ENCODE measurements at places on chromosomes 16 and 17.

DNA sequence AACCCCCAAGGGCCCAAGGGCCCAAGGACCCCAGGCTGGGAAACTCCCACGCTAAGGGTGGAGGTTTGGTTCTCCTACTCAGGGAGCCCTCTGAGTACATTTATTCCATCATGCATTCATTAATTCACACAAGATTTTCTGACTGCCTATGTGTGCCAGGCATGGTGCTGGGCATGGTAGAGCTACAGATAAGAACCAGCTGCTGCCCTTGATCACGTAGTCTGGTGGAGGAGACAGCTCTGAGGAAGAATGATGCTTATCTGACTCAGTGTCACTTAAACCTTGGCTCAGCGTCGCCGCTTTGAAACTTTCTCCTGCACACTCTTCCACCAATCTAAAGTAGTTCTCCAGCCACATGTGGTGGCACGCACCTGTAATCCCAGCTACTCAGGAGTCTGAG lies 3.6 kb upstream of the ARL4D start:
- DNase-seq, result no peak

DNA sequence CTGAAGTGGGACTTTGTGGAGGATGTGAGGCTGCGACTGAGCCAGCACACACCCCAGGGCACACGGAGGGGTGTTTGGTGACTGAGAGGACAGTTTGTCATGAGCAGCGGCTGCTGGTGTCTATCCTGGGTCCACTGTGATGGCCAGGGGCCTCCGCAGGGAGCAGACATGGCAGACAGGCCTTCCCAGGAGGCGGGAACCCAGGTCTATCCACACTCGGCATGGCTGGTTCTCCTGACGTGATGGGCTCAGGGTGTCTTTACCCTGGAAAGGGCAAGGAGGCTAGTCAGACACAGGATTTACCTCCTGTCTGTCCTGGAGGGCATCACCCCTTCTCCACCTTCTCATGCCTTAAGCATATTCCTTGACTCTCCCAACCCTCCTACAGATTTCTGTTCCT lies 671 bp upstream of the CD300C start:
- no peak for DNase-seq

- DNase-seq, result no peak
Observed at GRCh38 chr17:43211123-43211479, 574 bp upstream of the TMEM106A start.

DNA sequence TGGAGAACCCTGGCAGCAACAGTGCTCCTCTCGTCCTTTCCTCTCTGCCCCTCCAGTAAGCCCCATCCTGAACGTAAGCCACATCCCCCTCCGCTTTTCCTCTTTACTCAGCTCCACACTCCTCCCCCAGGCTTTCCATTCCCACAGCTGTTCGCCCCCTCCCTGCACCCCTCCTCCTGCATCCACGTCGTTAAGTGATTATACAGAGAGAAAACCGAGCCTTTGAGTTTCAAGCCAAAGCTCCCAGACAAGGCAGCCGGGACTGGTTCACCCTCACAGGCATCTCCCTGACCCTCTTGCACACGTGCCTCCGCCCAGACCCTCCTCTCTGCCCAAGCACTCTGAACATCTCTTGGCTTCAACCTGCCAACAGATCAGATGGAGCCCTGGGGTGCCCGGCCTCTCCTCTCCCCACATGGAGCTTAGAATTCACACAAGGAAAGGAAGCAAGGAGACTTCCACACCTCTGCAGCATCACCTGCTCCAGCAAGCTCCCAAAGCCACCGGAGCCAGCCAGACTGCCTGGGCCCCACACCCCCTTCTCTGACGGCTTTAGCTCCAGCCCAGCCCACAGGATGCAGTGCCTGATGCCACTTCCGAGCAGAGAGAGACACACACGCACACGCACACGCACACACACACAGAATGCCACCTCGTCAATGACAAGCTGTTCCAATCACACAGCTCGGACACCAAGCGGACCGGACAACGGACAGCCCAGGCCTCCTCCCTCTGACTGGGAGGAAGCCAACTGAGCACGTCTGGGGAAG lies 99.9 kb upstream of the CCL2 start:
- DNase-seq, result peak; percentile 51

DNA sequence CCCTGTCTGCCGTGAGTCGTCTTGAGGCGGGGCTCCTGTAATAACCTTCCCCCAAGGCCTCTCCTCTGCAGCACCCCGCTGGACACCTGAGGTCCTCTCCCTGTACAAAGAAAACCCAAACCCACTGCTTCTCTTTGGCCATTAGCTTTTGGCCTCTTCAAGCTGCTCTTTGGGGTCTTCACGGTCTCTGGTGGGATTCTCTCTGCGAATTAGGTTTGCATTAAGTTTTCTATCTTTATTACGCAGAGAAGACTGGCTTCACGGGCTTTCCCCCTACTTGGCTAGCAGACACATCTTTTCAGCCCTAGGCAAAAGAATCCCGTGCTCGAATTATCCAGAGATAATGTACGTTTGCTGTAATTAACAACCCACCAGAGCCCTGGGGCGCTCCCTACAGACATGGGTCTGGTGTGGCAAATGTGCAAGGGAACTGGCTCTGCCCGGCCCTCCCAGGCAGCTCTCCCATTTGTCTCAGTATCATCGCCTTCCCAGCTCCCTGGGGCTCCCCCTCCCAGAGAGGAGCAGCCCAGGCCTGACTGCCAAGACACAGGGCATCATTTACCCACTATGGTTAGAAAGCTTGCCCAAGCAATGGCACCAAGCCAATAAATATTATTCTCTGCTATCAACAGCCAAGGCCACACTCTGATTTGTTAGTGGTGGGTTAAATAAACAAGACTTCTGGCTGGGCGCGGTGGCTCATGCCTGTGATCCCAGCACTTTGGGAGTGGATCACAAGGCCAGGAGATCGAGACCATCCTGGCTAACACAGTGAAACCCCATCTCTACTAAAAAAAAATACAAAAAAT lies 24.7 kb upstream of the KLHDC4 start:
- DNase-seq, result no peak

- no peak for DNase-seq
Observed at GRCh38 chr16:10165643-10166042, 16.6 kb downstream of the GRIN2A start.

- DNase-seq, result no peak
Observed at GRCh38 chr16:72125635-72126428, 32.2 kb downstream of the DHX38 start.

GRCh38 chr16:85312642-85313525 lies 200.6 kb upstream of the CIBAR2 start:
- peak; percentile 70 for DNase-seq

- no peak for DNase-seq
Observed at GRCh38 chr17:81200695-81201580, 21.8 kb downstream of the CEP131 start.

- DNase-seq, result no peak
Observed at GRCh38 chr16:51030516-51030915, 120.6 kb downstream of the SALL1 start.

DNA sequence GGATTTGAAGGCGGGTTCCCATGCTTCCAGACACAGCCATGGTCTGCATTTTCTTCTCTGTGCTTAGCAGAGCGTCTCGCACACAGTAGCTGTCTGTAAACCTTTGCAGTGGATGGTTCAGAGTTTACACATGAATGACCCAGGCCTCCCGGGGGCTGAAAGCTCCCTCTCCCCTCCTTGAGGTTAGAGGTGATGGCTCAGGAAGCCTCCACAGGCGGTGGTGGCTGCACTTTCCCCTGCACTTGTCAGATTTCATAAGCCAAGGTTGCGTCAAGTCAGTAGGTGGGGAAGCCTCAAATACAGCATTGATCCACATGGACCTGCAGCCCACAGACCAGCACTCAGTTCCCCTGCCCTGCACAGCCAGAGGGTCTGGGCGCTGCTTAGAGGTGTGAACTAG lies 211.9 kb downstream of the KATNIP start:
- no peak for DNase-seq

DNA sequence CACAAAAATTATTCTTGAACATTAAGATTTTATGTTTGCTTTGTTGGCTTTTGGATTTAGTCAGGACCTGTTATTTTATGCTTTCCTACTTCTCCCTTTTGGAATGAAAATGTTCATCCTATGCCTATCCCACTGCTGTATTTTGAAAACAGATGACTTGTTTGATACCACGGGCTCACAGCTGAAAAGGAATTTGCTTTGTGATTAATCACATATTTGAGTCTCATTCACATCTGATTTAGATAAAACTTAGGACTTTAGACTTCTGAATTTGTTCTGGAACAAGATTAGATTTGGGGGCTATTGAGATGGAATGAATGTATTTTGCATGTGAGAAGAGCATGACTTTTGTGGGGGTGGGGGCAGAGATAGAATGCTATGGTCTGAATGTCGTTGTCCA lies 1012.6 kb downstream of the CDH11 start:
- DNase-seq, result no peak

GRCh38 chr16:85629326-85629725 lies 16.2 kb downstream of the GSE1 start:
- no peak for DNase-seq

GRCh38 chr17:68326681-68327080 lies 35.4 kb downstream of the ARSG start:
- no peak for DNase-seq

DNA sequence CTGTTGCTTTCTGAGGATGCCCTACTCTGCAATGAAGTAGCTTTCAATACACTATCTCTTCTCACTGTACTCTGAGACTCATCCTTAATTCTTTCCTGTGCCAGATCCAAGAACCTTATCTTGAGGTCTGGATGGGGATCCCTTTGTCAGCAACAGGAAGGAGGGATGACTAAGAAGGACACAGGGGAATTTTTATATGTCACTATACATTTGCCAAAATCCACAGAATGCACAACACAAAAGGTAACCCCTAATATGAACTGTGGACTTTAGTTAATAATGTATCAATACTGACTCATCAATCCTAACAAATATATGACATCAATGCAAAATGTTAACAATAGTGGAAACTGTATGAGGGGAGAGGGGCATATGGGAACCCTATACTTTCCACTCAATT lies 4.7 kb upstream of the RBBP6 start:
- no peak for DNase-seq

DNA sequence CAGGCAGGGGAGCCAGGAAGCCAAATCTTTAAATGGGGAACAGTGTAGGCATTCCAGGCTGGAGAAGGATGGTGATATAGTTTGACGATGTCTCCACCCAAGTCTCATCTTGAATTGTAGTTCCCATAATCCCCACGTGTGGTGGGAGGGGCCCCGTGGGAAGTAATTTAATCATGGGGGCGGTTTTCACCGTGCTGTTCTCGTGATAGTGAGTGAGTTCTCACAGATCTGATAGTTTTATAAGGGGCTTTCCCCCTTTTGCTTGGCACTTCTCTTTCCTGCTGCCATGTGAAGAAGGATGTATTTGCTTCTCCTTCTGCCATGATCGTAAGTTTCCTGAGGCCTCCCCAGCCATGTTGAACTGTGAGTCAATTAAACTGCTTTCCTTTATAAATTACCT lies 28.8 kb downstream of the GINS3 start:
- no peak for DNase-seq

GRCh38 chr16:21268236-21268635 lies 9.9 kb downstream of the CRYM start:
- no peak for DNase-seq

DNA sequence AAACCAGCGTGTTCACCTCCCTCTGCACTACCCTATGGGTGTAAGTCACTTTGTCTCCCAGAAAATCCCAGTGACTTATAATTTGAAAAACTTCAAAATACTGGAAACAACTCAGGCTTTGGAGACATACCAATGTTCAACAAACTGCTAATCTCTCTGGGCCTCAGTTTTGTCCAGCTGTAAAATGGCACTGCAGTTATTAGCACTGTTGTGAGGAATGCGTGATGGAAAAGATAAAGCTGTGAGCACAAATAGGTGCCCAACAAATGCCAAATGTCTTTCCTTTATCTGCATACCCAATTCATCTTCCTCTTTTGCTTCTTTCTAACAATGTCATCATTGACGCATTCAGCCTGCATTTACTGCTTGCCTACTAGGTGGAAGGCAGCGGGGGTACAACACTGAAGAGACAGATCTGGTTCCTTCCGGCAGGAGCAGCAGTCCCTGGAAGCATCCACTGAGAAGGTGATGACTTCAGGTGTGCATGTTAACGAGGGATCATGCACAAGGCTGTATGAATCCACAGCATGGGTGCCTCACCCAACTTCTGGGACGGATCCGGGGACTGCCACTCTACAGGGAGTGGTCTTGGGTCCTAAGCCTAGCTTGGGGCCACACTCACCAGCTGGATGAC lies 63.4 kb downstream of the CYTH1 start:
- no peak for DNase-seq

DNA sequence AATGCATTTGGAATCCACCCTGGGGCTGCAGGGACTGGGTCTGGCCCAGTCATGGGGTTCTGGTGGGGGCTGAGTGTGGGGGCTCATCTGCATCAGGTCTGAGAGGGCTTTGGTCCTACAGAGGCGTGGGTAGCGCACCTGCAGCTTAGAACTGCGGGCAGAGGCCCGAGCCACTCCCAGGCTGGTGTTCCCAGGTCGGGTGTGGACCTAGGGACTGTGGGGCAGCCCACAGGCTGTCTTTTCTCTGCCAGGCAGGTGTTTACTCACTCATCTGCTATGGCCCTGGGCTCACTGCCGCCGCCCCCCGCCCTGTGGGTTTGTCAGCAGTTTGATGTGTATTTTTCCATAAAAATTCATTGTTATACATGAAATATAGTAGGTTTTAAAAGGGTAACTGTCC lies 27.0 kb upstream of the DOC2B start:
- DNase-seq, result no peak

GRCh38 chr16:15976225-15976812 lies 26.9 kb downstream of the ABCC1 start:
- no peak for DNase-seq

- DNase-seq, result no peak
Observed at GRCh38 chr16:15676506-15676905, 26.5 kb downstream of the NDE1 start.

- no peak for DNase-seq
Observed at GRCh38 chr16:10598157-10598556, 17.8 kb upstream of the EMP2 start.

GRCh38 chr17:75499313-75500022 lies 15.9 kb downstream of the CASKIN2 start:
- no peak for DNase-seq

- DNase-seq, result no peak
Observed at GRCh38 chr17:57282296-57282695, 26.0 kb downstream of the MSI2 start.

- DNase-seq, result no peak
Observed at GRCh38 chr16:2388875-2389433, 40.3 kb upstream of the CCNF start.

DNA sequence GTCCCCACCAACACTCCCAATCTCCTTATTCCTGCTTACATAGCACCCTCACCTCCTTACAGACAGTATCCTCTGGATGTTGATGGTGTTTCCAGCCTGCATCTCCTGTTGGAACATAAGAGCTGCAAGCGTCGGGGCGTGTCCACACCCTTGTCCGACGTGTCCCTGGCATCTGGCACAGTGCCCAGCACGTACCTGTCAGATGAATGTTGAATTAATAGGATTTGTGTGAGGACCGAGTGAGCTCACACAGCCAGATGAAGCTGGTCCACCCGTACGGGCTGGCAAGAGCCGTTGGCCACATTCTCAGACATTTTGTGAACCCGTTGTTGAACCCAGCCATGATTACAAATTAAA lies 12.2 kb upstream of the CBX4 start:
- DNase-seq, result no peak
